ENCODE measurements at places on chromosomes 5 and 9.
A peak's percentile ranks its signal among the peaks of the same experiment; 100 is the strongest.

DNA sequence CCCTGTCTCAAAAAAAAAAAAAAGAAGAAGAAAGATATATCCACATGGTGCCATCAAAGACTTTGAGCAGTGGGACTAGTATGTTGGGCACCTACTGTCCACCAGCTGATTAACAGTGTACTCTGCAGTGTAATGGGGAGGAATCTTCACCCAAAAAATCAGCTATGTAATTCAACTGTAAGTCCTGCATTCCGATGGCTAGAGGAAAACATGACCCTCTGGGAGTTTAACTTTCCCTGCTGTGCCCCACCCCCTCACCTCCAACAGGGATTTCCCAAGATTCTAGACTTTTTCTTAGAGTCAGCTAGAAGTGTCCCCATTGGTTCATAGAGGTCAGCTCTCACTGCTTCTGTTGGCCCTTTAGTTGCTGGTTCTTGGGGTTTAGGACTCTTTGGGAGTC is 221.2 kb upstream of the CLINT1 start:
- DNase-seq = no peak

GRCh38 chr5:133483406-133484090 is 128.8 kb downstream of the FSTL4 start:
- DNase-seq = no peak

- DNase-seq = no peak
Observed at GRCh38 chr5:118293378-118293777, 695.0 kb downstream of the DTWD2 start.

- no peak for DNase-seq
Observed at GRCh38 chr5:122844136-122844909, 1.1 kb upstream of the SNX24 start.

- DNase-seq = peak; percentile 26
Observed at GRCh38 chr5:107248066-107248695, 422.6 kb downstream of the EFNA5 start.

DNA sequence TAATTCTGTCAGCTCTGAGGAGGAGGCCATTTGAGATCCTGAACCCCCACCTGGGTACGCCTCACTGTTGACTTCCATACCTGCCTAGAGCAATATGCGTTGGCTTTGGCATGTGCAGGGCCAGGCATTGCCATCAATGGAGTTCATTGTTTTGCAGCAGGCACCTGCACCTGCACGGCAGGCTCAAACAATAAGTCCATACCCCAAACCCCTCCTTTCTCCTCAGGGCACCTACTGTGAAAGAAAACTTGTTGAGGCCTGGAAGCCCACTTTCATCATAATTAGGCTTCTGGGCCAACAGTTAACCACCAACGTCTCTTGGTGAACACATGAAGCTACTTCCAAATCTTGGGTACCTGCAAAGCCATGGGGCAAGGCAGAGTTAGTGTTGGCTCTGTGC is 238.7 kb downstream of the NFIB start:
- DNase-seq = no peak

DNA sequence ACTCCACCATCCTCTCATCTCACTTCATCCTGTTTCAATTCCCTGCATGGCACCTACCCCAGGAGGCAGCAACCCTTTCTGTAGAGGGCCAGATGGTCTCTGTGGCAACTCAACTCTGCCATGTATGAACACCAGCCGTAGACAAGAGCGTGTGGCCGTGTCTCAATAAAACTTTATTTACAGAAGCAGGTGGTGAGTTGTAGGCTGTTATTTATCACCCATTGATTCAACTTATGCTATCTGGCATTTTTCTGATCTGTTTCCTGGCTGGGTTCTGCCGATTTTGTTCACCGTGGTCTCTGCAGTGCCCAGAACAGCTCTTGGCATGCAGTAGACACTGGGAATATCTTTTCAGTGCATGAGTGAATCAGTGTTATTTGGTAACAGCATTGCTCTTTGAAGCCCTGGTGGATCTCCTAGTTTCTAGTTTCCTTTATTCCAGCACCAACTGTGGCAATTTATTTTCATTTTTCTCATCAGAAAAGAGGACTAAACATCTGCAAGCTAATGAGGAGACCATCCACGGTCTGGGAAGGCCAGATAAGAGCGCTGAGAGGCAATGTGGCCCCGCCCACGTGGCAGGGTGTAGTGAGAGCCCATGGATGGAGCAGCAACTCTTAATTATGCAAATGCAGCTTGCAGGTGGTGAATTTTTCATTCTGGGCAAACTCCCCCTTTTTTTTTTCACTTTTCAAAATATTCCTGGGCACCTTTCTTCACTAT is 77.9 kb downstream of the CTSL start:
- no peak for DNase-seq

DNA sequence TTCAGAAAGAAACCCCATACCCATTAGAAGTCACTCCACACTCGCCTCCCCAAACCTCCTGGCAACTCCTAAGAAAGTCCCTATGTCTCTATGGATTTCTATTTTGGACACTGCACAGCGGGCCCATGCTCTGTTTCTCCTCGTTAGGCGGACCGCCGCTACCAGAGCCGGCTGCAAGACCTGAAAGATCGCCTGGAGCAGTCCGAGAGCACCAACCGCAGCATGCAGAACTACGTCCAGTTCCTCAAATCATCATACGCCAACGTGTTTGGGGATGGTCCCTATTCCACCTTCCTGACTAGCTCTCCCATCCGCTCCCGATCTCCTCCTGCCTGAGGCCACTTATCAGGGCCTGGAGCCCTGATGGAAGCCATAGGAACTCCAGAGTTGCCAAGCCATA is 4.6 kb upstream of the GLE1 start:
- DNase-seq = no peak

DNA sequence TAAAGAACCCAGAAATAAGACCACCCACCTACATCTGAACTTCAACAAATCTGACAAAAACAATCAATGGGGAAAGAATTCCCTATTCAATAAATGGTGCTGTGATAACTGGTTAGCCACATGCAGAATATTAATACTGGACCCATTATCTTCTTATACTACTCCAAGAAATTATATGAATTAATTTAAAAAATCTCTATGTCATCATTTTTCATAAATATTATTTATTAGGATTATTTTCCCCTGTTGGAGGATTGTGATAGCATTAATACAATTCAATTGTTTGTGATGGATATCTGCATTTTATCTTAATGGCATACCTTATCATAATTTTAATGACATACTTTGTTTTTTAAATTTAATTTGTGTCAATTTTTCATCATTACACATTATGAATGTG is 682.2 kb upstream of the CTNND2 start:
- DNase-seq = no peak

GRCh38 chr9:18358325-18358724 is 115.6 kb upstream of the ADAMTSL1 start:
- peak; percentile 61 for DNase-seq

GRCh38 chr9:85331626-85332025 is 410.1 kb downstream of the AGTPBP1 start:
- DNase-seq = no peak
